ENCODE measurements at places on chromosomes 2 and 18.

GRCh38 chr2:221562226-221562625 is 9.9 kb downstream of the EPHA4 start:
- no peak for DNase-seq

GRCh38 chr2:197204519-197205250 is 105.9 kb downstream of the ANKRD44 start:
- DNase-seq: no peak

GRCh38 chr2:158996378-158996993 is 28.0 kb downstream of the TANC1 start:
- DNase-seq: no peak

- no peak for DNase-seq
These were observed 170.7 kb downstream of the TNS1 start for GRCh38 chr2:217832115-217832514.

- DNase-seq: no peak
These were observed 32.2 kb downstream of the FAM178B start for GRCh38 chr2:96954011-96954846.

GRCh38 chr2:228329282-228329681 is 147.8 kb upstream of the SPHKAP start:
- DNase-seq: no peak

DNA sequence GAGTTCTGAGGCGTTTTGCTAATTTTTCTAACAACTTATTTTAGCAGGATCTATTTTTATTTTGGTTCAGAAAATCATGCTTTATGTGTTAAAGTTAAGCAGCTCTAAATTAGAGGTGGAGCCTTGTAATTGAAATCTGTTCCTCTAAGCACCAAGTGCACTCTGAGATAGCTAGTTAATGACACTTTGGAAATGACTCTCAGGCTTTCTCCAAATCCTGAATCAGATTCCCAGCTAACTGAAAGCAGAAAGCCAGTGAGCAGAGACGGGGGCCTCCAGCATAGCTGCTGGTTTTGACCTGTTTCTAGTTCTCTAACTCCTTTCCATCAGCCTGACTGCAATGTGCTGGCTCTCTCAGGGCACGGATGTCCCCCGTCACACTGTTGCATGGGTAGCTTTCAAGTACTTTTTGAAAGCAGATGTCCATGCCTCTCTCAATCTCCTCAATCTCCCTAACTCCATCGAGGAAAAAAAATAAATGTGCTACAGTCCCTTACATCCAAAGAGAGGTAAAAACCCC is 326.5 kb downstream of the SATB2 start:
- no peak for DNase-seq

- DNase-seq: no peak
These were observed 42.1 kb upstream of the TMEM131 start for GRCh38 chr2:98037666-98038336.

- no peak for DNase-seq
These were observed 89.7 kb upstream of the SEC11C start for GRCh38 chr18:59049721-59050660.

GRCh38 chr2:37585295-37585908 is 86.0 kb downstream of the CDC42EP3 start:
- no peak for DNase-seq

DNA sequence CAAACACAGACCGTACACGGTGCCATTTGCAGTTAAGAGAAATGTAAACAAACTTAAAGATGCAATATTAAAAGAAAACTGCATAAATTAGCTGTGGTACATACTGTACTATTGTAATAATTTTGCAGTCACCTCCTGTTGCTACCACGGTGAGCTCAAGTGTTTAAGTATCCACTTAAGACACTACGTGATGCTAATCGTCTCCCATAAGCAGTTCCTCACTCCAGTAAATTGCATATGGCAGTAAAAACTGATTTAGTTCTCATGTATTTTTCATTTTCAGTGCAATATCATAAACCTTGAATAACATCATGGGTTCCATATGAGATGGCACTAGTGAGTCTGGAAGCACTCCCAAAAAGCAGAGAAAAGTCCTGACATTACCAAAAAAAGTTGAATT is 14.4 kb downstream of the CLEC4F start:
- no peak for DNase-seq

GRCh38 chr2:15675456-15676195 is 84.0 kb downstream of the DDX1 start:
- no peak for DNase-seq

- no peak for DNase-seq
These were observed 12.3 kb downstream of the MOGAT1 start for GRCh38 chr2:222683805-222684204.

DNA sequence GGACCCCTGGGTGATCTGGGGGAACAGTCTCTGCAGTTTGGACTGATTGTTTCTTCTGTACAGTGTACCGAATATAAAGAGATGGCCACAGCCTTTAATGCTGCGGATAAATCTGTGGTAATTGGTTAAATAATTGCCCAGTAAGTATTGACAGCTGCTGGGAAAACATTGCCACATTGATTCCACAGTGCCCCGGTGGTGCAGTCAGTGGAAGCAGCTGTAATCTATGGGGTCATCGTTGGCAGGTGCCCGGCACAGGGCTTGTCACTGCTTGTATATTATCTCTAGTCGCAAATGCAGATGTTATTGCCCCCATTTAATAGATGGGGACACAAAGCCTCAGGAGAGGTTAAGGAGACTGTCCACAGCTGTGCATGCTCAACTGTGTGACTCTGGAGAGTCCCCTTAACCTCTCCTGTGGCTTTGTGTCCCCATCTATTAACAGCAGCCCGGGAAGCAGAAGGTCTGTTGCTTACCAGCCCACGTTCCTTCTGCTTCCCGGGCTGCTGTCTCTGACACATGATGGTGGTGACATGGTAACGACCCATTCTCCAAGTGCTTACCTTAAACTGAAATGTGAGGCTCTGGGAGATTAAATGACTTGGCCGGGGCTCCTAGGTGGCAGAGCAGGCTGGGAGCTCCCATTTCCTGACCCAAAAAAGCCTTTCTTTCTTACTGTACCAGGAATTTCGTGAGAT is 76.9 kb downstream of the NCK2 start:
- DNase-seq: no peak

DNA sequence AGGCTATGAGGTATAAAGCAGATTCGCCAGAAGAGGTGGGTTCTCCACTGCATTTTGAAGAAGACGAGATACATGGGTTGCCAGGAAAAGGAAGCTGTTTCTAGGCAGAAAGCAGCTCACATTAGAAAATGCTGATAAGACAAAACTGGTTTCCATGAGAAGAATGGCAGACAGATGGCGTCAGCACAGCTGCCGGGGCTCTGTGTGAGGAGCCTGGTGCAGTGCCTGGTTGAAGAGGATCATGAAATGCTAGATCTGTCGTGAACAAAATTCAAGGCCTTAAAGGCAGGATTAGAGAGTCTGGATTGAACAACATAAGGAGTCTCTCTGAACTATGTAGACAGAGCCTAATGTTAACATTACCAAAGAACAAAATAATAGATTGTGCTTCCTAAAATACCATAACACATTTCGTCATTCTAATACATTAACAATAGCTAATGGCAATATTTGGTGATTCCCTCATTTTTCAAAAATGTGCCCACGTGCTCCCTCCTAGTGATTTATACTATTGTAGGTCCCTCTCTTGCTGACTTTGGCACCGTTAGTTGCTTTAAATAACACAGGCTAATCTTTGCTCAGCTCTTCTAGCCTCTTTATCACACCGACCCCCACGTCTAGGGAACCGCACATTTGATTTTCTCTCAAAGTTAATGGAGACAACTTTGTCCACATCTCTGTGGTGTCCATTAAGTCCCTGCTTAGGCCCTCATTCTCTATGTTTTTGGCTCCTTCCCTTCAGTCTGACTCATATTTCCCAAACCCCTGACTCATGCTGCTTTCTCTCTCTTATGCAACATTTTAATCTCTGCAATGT is 38.2 kb downstream of the EFEMP1 start:
- DNase-seq: no peak
